ENCODE measurements at places on chromosomes 5 and 9.

- no peak for DNase-seq
These were observed 40.5 kb upstream of the RPL26L1 start for GRCh38 chr5:172918421-172919371.

DNA sequence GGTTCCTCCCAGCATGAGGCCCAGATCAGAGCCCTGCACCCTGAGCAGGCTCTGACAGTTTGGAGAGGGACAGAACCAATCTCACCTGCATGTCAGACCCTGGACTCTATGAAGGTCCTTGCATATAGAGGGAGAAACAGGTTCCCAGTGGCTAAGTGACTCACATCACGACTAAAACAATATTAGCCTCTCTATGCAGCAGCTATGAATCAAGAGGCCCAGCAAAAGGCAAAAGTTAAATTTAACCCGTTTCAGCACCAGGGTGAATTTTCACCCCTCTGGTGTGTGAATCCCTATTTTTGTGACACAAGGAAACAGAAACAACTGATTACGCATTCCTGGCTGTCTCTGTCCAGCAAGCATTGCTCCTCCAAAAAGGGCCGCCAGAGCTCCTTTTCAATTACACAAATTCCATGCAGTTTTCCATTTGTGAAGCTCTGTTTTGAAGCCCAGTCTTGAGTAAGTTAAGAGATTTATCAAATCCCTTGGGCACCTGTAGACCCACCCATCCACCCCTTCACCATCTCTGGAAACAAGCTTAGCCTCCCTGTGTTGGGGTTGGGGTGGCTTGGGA lies 136.6 kb downstream of the GABBR2 start:
- no peak for DNase-seq

DNA sequence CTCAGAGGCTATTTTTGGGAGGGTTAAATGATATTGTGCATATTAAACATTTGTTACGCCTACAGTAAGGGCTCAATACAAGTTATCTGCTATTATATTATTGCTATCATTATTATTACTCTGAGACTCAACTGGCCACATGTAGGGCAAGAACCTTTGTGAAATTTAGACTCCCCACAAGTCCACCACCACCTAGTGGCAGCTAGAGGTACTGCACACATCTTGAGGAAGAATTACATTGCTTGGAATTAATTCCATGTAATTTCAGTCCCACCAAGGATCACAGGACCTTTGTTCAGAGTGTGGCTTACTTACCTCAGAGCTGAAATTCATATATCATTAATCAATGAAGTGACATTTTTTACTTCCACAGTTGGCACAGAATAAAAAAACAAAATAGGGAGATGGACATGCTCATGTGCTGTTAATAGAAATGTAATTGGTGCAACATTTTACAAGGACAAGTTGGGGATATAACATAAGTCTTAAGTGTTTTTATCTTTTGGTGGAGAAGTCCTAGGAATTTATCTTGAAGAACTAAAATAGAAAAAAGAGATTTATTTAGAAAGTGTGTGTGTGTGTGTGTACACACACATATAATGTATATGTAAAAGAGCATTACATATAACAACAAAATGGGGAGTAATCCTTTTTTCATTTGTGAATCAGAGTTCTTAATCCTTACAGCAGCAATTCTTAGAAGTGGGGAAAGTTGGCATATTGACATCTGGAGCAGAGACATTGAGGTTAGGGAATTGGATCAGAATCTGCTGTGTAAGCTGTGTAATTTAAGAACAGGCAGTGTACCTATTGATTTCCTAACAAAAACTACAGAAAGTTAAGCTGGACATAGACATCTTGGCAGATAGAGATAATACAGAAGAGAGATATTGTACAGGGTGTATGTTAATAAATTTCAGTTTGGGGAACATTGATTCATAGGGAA lies 11.2 kb downstream of the MSANTD3 start:
- DNase-seq: peak; percentile 29

GRCh38 chr5:27318701-27319100 lies 280.3 kb upstream of the CDH9 start:
- DNase-seq: no peak

DNA sequence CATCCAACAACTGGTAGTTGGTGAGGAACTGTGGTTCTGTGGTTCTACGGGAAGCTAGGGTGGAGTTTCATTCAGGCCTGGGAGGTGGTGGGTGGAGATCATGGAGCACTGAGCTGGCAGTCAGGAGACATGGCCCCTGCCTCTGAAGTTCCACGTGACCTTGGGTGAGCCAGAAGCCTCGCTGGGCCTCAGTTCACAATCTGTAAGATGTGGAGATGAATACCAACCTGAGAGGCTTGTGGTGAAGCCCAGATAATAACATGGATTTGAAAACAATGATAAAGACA lies 177.9 kb downstream of the MACROH2A1 start:
- DNase-seq: no peak

- no peak for DNase-seq
These were observed 61.0 kb downstream of the CYSTM1 start for GRCh38 chr5:140235791-140236551.

GRCh38 chr9:112047538-112048066 lies 127.5 kb downstream of the SUSD1 start:
- no peak for DNase-seq

GRCh38 chr9:89154651-89155336 lies 23.8 kb downstream of the SHC3 start:
- DNase-seq: peak; percentile 42

All from nucleus accumbens (tissue), 56 donors.